ENCODE measurements at places on chromosomes 7 and 10. TPM values are rescaled to one million over a fixed set of nuclear protein-coding genes. Genes with fewer than 3 reads are reported as not detected.
A peak's percentile ranks its signal among the peaks of the same experiment; 100 is the strongest.

DNA sequence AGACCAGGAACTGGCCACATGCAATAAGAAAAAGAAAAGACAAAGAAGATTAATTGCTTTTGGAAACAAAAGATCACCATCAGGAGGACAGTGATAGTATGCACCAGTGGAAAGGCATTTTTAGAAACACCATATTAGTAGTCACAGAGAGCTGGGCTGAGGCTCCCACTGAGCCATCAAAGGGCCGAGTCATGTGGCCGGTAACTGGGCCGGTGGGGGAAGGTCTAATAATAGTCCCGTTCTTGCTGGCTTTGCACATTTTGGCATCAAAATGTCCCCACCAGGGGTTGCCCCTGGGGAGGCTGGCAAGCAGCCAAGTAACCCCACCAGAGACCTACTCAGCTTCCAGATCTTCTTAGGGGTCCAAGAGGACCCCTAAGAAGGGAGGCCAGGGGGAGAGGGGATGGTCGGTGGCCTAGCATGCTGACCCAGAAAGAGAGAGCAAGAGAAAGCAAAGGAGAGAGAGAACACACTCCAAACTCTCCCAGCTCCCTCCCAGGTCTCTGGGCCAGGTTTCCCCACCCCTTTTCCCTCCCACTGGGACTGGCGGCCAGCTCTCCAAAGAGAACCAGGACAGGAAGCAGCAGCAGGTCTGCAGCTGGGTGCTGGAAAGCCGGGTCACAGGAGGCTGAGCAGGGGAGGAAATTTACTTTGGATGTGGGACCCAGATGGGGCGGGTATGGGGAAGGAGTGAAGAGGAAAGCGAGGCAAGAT lies 70.2 kb upstream of the FGFR2 start:
- no peak for DNase-seq

DNA sequence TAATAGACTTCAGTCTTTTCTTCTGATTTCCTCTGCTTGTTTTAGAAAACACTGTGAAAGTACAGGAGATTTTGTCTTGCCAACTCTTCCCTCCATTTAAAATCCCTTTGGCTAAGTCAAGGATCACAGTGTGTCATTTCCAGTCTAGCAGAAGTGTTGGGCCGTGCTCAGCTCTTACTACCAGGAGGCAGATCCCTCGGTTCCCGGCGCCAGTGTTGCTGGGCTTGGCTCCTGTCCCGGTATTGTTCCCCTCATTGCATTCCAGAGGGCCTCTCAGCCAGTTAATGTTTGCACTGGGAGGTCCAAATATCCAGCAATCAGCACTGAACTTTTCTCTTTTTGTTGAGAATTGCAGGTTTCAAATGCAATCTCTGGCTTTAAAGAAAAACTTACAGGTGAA lies 612.1 kb upstream of the MGMT start:
- no peak for DNase-seq

DNA sequence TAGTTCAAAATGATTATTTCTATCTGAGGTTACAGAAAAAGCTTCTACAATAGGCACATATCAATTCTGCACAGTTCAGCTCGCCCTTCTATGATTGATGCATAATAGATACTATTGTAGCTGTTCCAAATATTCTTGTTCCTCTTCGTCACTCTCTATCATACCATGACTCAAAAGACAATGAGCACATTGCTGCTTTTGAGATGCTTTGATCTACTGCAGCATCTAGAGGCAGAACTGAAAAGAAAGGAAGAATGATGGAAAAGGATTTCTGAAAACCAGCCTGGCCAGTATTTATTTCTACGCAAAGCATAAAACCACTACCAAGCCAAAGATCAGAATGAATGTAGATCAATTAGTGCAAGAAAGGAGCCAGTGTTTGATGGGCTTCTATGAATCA lies 59.3 kb upstream of the PLXDC2 start:
- no peak for DNase-seq

- DNase-seq: no peak
Observed at GRCh38 chr10:131848296-131848695, 52.5 kb upstream of the PPP2R2D start.

GRCh38 chr10:133336577-133337369 lies at the start of gene CALY:
CALY (minus strand) TSS chr10:133336896; CDS start chr10:133328989, 7,907 bp downstream.
- peak; percentile 82 for DNase-seq

SORCS1 gene
- not detected for total RNA-seq

DNAJC1 gene
- 19.3 TPM for total RNA-seq

HOXA5 gene
- total RNA-seq: not detected

CADPS2 gene
- not detected for total RNA-seq

FLNC gene
- 0.16 TPM for total RNA-seq
